Right atrium auricular region (tissue), 2 donors: ENCODE measurements at places on chromosomes 2 and 18.

DNA sequence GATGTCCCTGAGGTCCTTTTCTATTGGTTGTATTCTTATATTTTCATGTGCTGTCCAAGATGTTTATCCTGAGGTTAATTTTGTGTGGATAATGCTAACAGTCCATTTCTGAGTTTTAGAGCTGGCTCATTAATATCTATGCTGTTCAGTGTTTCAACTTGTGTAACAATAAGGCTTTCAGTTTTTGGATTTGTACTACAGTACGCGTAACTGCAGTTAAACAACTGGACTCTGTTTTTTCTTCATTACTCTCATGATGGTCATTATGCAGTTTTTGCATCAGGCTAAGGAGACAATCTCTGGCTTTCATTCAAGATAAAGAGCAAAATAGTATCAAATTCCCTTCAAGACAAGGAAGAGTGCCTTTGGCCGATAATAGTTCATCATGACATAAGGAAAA, 1364.8 kb downstream of the DPP10 start:
- no peak for DNase-seq

GRCh38 chr2:175228179-175228578, 46.7 kb upstream of the ATP5MC3 start:
- no peak for DNase-seq

DNA sequence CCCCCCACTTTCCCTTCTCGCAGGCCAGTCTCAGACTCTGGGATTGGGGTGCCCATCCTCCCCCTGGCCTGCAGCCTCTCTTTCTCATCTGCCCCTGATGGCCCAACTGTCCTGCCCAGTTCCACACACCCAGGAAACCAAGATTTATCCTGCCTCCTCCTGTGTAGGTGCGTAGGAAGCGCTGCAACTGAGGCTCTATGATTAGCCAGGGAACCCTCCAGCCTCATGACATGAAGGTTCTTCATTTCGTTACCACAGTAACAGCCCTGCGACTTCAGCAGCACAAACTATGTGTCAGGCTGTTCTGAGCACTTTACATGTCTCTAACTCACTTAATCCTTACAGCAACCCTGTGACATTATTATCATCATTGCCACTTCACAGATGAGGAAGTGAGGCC, 305.9 kb downstream of the CELF4 start:
- no peak for DNase-seq

- DNase-seq = peak; percentile 70
These were observed 185.1 kb downstream of the SCG2 start for GRCh38 chr2:223416815-223417610.

GRCh38 chr2:17672583-17673317, 80.9 kb downstream of the SMC6 start:
- DNase-seq = no peak

- no peak for DNase-seq
These were observed 28.1 kb upstream of the SCYGR2 start for GRCh38 chr2:227570615-227571014.

- no peak for DNase-seq
These were observed 220.1 kb upstream of the TMEFF2 start for GRCh38 chr2:192414794-192415193.

GRCh38 chr18:79071503-79072210, 2.5 kb downstream of the ATP9B start:
- DNase-seq = no peak

GRCh38 chr18:55920063-55920462, 332.1 kb upstream of the TCF4 start:
- no peak for DNase-seq

DNA sequence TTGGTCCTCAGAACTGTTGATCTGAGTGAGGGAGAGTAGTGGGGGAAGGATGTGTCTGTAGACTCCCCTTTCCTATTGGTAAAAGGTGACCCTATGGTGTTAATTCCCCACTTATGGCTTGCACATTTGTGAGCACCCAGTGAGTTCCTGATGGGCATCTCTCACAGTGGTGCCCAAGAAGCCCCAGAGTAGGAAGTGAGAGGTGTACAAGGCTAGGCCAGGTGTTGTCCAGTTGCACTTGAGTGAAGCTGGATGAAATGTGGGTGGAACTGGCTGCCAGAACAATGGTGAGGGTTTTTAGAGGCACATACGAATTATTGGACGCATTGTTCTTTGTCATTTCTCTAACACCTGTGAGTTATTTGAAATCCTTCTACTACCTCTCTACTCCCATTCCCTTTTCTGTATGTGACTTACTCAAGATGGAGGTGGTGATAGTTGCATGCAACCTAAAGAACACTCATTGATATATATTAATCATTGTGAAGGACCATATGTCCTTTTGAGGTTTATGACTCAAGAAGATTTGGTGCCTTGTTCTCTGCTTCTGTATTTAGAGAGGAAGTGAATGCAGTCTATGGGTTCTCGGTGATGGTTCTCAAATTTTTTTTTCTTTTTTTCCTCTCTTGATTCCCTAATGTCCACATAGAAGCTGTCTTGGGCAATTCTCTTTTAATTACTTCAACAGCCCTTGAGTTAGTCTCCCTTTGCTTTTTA, 162.7 kb downstream of the FSHR start:
- DNase-seq = no peak

GRCh38 chr2:54664238-54664786, 59.1 kb upstream of the EML6 start:
- peak; percentile 54 for DNase-seq

- DNase-seq = no peak
These were observed 43.3 kb downstream of the CACNB4 start for GRCh38 chr2:152055366-152056108.

- DNase-seq = no peak
These were observed 248.5 kb upstream of the SESTD1 start for GRCh38 chr2:179513181-179513580.

- no peak for DNase-seq
These were observed 24.7 kb upstream of the AMMECR1L start for GRCh38 chr2:127910415-127910814.

GRCh38 chr2:13056259-13056843, 339.6 kb downstream of the TRIB2 start:
- DNase-seq = no peak

GRCh38 chr2:236124182-236124893, 43.8 kb downstream of the GBX2 start:
- DNase-seq = no peak

- no peak for DNase-seq
These were observed 46.7 kb upstream of the LCLAT1 start for GRCh38 chr2:30400151-30400954.

- no peak for DNase-seq
These were observed 398 bp downstream of the INPP5D start for GRCh38 chr2:233060501-233060979.

DNA sequence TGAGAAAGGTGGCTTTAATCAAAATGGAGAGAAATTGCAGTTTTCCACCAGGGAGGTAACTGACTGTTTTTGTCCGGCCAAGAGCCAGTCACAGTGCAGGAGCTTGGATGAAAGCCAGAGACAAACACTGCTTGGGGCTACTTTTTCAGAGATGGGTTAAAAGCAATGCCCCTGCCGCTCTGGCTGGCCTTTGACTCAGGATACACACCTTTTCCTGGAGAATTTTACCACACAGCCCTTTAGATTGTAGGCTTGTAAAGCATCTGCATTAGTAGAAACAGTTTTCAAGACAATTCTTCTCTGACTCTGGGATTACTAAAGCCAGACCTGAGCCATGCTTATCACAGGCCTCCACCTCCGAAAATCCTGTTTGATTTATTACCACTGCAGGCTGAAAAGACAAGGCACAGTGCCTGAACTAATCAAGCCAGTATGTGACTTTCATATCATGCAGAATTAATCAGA, 79.7 kb downstream of the CCBE1 start:
- DNase-seq = no peak
